DMS53 (cell line): ENCODE measurements at places on chromosomes 2 and 18.

DNA sequence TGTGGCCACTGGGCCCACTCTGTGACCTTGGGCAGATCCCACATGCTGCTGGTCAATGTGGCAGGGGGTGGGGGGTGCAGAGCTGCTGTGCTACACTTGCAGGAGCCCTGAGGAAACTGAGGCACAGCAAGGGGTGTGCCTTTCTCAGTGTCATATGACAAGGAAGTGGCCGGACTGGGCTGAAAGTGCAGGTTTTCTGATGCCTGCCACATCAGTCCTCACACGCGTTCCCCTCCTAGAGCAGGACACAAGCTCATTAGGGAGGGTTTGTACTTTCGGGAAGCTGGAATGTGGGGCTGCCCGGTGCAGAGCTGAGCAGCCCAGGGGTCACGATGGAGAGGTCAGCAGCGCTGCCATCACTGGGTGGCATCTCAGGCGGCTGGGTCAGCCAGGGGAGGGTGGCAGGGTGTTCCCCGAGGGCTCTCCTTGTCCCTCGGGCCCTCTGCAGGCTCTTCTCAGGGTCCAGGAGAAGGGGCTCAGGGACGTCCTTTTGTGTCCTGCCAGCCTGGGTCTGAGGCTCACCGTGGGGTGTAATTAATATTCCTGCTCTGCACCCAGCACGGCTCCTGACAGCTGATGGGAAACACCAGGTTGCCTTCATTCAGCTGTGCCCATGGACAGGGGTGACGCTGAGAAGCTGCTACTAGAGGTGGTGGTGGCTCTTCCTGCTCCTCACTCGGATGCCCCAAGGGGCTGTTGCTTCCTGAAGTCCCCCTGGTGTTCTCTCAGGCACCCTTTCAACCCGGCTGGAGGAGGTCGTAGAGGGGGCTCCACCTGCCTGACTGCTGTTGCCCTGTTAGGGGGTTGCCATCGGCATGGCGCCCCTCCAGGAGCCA, 62.1 kb upstream of the HDAC4 start:
- no peak for DNase-seq

DNA sequence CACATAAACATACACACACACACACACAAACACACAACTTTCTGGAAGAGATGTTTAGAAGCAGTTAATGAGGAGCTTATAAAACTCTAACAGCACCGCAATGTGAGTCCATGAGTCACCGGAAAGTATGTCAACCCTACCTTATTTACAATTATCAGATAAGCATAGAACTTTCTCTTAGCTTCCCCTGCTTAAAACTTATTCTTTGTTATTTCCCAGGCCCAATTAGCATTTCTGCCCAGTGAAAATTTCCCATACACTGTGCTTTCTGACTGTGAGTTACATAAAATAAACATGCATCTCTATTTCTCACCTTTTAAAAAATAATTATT, 737.6 kb downstream of the LRP1B start:
- DNase-seq: no peak

DNA sequence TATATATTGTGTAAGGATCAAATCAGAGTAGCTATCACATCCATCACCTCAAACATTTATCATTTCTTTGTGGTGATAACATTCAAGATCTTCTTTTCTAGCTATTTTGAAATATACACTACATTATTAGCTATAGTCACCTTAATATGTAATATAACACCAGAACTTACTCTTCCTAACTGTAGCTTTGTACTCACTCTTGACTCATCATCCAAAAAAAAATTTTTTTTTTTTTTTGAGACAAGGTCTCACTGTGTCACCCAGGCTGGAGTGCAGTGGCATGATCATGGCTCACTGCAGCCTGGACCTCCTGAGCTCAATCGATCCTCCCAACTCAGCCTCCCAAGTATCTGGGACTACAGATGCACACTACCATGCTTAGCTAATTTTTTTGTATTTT, 153.3 kb downstream of the EML6 start:
- no peak for DNase-seq

GRCh38 chr2:75870651-75871137, 160.0 kb upstream of the GCFC2 start:
- DNase-seq: no peak

GRCh38 chr2:233262562-233262961, 11.1 kb downstream of the ATG16L1 start:
- DNase-seq: no peak

GRCh38 chr2:215522237-215522636, 86.4 kb upstream of the FN1 start:
- no peak for DNase-seq

DNA sequence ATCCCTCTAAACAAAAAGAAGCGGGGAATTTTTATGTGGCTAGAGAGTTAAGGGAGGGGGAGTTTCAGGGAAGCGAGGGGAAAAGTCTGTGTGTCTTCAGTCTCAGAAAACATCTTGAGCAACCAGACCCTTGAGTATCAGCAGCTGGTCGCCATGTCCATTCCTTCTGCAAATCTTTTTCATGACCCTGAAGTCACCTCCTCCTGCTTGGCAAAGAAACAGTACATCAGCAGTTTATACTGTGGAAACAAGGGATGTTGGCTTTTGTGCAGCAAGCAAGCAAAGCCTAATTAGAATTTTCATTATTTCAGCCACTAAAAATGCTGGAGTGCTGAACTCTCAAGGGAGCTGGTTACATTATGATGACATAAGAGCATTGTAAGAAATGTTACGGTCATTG, 187.4 kb upstream of the SLC8A1 start:
- no peak for DNase-seq

DNA sequence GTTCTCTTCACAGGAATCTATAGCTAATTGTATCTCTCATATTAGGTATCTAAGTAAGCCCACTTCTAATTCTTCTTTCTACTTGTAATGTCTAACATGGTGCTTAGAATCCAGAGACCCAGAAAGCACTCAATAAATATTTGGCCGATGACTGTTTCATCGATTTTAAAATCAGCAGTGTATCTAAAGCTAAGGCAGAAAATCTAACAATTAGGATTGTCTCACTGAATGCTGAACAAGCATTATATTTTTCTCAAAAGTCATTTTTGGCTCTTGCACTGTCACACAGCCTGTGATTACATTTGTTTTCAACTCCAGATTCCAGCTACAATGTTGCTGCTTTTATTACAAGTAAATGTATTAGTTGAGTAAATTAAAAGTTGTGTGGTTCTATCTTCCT, 20.3 kb downstream of the COL5A2 start:
- no peak for DNase-seq

DNA sequence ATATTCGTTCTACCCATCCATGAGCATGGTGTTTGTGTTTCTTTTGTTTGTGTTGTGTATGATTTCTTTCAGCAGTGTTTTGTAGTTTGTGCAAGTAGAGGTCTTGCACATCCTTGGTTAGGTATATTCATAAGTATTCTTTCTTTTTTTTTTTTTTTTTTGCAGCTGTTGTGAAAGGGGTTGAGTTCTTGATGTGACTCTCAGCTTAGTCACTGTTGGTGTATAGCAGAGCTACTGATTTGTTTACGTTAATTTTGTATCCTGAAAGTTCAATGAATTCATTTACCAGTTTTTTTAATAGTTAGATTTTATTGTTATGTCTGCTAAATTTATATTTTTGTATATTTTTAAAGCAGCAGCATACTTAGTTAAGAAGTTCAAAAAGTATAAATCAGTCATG, 834.4 kb upstream of the NRXN1 start:
- DNase-seq: no peak

DNA sequence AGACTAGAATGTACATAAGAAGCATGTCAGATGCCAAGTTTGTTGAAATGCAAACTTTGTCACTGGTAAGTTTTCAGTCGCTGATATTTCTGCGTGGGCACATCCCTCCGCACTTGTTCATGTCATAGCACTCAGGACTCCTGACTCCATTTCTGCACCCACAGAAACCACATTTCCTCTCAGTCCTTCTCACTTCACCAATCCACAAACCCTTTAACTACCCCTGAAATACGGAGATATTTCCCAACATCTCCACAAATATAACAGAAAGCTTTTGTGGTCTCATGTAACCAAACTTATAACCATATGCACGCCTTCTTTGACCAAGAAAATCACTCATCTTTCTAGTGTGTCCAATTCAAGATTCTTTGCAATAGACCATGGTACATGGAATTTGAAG, 276.9 kb upstream of the ERBB4 start:
- no peak for DNase-seq

- no peak for DNase-seq
These were observed 29.0 kb upstream of the REL start for GRCh38 chr2:60852282-60852860.

DNA sequence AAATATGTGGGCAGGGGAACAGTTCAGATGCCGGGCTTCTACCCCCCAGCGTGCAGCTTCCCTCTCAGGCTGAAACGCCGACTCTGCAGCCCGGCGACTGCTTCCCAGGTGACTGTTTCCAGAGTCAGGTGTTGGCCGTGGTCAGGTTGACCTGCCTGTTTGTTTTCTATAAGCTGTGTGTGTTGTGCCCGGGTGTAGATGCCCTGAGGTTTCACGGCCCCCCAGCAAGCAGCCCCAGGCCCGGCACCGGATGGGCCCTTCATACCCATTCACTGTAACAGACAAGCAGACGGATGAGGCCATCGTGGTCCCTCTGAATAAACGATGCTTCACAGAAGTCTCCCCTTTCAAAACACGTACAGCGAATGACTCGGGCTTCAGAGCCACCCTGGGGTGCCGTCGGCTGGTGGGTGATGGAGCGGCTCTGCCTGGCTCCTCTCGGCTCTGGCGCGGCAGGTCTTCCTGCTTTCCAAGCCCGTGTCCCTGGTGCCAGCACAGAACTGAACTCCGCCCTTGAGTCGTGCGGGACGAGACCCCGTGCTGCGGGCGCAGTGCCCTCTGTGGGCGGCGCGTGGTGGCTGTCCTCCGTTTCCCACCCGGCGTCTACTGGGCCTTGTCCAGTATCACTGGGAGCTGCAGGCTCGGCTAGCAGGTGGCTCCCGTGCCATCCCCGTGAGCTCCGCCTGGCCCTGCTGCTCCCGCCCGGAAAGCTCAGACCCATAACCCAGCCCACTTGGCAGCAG, 15.0 kb upstream of the KCNG2 start:
- DNase-seq: peak; percentile 76

DNA sequence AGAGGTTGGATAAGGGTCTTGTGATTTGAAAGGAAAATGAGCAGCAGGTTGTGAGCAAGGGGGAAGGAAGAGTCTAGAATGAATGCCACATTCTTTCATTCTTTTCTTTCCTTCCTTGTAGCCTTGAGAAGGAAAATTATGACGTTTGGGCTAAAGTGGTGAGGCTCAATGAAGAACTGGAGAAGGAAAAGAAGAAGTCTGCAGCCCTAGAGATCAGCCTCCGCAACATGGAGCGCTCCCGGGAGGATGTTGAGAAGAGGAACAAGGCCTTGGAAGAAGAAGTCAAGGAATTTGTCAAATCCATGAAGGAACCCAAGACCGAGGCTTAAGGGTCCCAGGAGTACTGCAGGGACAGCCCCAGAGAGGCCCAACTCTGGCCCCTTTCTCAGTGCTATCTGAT, 45.3 kb downstream of the BMP10 start:
- DNase-seq: no peak

- peak; percentile 64 for DNase-seq
These were observed 88.8 kb upstream of the ASB18 start for GRCh38 chr2:236352761-236353593.

- peak; percentile 26 for DNase-seq
These were observed 20.4 kb downstream of the GPD2 start for GRCh38 chr2:156456616-156457015.

DNA sequence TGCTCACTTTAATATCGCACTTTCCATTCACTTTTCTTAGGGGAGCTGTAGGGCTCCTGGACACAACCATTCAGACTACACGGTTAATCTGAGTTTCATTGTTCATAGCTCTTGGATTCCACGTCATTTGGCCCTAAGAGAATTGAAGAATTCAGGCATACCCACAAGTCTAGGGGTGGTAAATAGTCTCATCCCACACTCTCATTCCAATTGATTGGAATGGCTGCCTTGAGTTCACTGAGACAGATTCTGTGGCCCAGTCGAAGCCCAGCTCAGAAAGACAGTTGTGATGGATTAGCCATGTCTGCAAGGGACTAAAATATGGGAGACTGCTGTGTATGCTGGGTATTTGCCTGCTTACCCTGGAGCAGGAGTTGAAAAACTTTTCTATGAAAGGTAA, 124.6 kb downstream of the TFCP2L1 start:
- no peak for DNase-seq

DNA sequence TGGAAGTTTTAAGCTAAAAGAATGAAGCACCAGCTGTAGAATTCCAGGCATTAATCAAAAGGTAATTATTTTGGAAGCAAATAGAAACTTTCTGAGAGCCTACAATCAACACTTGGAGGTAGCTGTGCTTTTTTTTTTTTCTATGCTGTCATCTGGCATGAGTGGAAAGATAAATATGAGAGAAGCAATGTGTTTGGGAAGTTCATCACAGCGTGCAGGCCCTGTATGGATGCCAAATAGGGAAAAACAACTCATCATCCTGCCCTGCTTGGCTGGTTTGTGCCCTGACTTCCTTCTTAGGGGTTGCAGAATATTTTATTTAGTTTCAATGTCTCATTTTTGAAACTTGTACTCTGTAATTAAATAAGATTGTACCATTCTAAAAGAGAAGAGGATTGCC, 437.4 kb downstream of the PIK3C3 start:
- DNase-seq: peak; percentile 44
